Fibroblast of lung (primary cell): ENCODE measurements at places on chromosomes 2 and 18. TPM values are rescaled to one million over a fixed set of nuclear protein-coding genes. Genes with fewer than 3 reads are reported as not detected.

The TMEM247 gene
- not detected in 2 replicates for total RNA-seq

The DES gene
- 34.7 and 69.3 TPM in 2 replicates for total RNA-seq

The SH3RF3 gene
- total RNA-seq = 6.7 and 10.1 TPM in 2 replicates

The ADGRF3 gene
- total RNA-seq = under 0.01 TPM in 1 of 2 replicates, not detected in the other

The XDH gene
- under 0.01 and 0.50 TPM in 2 replicates for total RNA-seq

The AQP12A gene
- not detected in 2 replicates for total RNA-seq

The EGR4 gene
- under 0.01 TPM in 1 of 2 replicates, not detected in the other for total RNA-seq

The ATP6V1C2 gene
- total RNA-seq = under 0.01 TPM in 2 replicates

The CAPN14 gene
- under 0.01 and 0.17 TPM in 2 replicates for total RNA-seq

The MCFD2 gene
- 145 and 151 TPM in 2 replicates for total RNA-seq

The RAMP1 gene
- 16.0 and 16.4 TPM in 2 replicates for total RNA-seq

The TUBB8B gene
- not detected in 2 replicates for total RNA-seq

The HNMT gene
- total RNA-seq = 139 and 163 TPM in 2 replicates

The OTOF gene
- not detected in 2 replicates for total RNA-seq

The ABCB11 gene
- total RNA-seq = not detected in 2 replicates

The PTPRN gene
- total RNA-seq = 3.5 and 10.8 TPM in 2 replicates

The UGT1A5 gene
- total RNA-seq = not detected in 2 replicates

The VWC2L gene
- not detected in 2 replicates for total RNA-seq

The PSMA8 gene
- not detected in 2 replicates for total RNA-seq

The SP9 gene
- total RNA-seq = not detected in 2 replicates

The MYCN gene
- not detected in 2 replicates for total RNA-seq

The PRKAG3 gene
- 0.26 and 0.33 TPM in 2 replicates for total RNA-seq

The CNRIP1 gene
- 34.7 and 39.8 TPM in 2 replicates for total RNA-seq

The MC4R gene
- total RNA-seq = not detected in 2 replicates

The MEX3C gene
- total RNA-seq = 33.6 and 39.8 TPM in 2 replicates

The CD8B2 gene
- total RNA-seq = not detected in 2 replicates

The GBX2 gene
- total RNA-seq = not detected in 2 replicates

The BMP10 gene
- total RNA-seq = not detected in 2 replicates

The COL6A3 gene
- total RNA-seq = 1,525 and 1,534 TPM in 2 replicates

The CCDC74B gene
- total RNA-seq = 2.0 and 3.1 TPM in 2 replicates

The ALPP gene
- not detected in 2 replicates for total RNA-seq

The ACADL gene
- total RNA-seq = 0.50 and 0.51 TPM in 2 replicates

The GAD1 gene
- total RNA-seq = 0.26 and 0.33 TPM in 2 replicates

The CHRNG gene
- not detected in 2 replicates for total RNA-seq

The CLASP1 gene
- 33.6 and 48.4 TPM in 2 replicates for total RNA-seq

The NT5DC4 gene
- not detected in 2 replicates for total RNA-seq

The ZNF892 gene
- 6.2 and 7.3 TPM in 2 replicates for total RNA-seq

The AMMECR1L gene
- total RNA-seq = 13.1 and 16.8 TPM in 2 replicates

The ITM2C gene
- 58.3 and 77.3 TPM in 2 replicates for total RNA-seq

The GALNT5 gene
- 32.4 and 199 TPM in 2 replicates for total RNA-seq

The SPHKAP gene
- total RNA-seq = not detected in 2 replicates
